Lung microvascular endothelial cell (primary cell): ENCODE measurements at places on chromosomes 16 and 17. TPM values are rescaled to one million over a fixed set of nuclear protein-coding genes. Genes with fewer than 3 reads are reported as not detected.

The NPTX1 gene
- under 0.01 TPM in 2 replicates for total RNA-seq

The G6PC1 gene
- not detected in 2 replicates for total RNA-seq

DNA sequence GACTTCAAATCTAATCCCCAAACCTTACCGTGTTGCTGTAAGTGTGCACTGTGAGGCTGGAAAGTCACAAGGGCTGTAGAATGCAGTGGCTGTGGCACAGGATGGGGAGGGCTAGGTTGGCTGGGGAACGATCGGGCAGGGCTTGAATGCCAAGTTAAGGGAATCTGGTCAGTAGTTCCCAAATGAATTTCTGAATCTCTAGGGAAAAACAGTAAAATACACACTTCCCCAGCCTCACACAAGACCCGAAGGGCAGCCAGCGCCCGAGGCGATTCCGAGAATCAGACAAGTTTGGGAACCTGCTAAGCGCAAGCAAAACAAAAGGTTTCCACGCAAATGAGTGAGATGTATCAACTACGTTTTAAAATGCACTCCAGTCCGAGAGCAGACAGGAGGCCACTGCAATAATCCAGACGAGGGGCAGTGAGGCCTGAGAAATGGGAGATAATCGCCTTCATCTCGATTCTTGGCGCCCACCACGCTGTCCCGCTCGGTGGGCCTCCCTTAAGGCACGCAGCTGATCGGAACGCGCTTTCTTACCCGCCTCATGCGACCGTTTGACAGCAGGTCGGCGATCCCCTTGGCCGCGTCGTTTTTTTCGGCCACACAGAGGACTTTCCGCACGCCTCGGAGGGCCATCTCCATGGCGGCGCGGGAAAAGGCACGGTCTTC, 599 bp downstream of the TOP3A start:
- peak; percentile 21 for DNase-seq

GRCh38 chr17:36647636-36648035, 46.3 kb downstream of the MRM1 start:
- DNase-seq, result no peak
